ENCODE measurements at places on chromosomes 11 and 22.

DNA sequence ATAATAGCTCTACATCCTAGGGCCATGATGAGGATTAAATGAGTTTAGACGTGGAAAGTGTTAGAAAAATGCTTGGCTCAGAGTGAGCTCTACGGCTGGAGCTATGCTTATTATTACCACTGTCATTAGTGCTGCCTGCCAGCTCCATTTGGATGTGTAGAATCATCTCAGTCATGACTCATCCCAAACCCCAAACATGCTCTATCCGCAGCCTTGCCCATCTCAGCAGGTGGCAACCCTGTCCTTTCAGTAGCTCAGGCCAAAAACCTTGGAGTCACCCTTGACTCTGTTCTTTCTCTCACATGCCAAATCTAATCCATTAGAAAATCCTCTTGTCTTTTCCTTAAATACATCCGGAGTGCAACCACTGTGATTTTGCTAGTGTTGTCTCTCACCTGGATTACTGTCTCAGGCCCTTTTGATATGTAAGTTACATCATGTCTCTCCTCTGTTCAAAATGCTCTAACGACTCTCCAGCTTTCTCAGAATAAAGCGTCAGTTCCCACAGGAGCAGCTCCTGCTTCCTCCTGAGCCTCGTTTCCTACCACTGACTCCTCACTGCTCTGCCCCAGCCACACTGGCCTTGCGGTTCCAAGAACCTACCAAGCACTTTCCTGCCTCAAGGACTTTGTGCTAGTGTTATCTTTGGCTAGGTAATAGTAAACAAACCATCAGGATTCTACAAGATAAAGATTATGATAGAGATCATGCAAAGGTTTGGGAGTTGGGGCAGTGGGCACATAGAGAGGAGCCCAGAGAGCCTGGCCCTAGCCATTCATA is 10.5 kb upstream of the CHRM1 start:
- no peak for DNase-seq

- no peak for DNase-seq
Observed at GRCh38 chr11:76669901-76670484, 554 bp downstream of the LRRC32 start.

- DNase-seq, result no peak
Observed at GRCh38 chr11:29782447-29782846, 234.4 kb downstream of the KCNA4 start.

DNA sequence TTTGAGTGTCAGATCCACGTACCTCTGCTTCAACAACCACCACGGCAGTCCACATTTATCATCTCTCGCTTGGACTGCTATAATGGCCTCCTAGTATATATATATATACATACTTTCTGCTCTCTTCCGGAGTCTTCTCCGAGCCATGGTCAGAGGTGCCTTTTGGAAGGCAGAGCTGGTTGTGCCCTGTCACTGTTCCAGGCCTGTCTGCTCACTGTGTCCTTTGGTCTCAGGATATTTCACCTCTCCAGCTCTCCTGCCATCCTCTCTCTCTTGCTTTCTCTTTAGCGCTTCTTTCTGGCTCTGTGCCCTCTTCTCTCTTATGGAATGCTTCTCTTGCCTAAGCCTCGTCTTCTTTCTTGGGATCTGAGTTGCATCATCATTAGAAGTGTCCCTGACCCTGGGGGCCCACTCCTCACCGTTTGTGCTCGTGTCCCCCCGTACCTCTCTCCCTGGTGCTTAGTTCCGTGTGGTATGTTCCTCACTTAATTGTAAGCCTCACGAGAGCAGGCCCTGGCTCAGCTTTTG is 86.1 kb upstream of the RASSF10 start:
- DNase-seq, result no peak

- DNase-seq, result no peak
Observed at GRCh38 chr11:62439785-62440602, 21.2 kb downstream of the SCGB1A1 start.

DNA sequence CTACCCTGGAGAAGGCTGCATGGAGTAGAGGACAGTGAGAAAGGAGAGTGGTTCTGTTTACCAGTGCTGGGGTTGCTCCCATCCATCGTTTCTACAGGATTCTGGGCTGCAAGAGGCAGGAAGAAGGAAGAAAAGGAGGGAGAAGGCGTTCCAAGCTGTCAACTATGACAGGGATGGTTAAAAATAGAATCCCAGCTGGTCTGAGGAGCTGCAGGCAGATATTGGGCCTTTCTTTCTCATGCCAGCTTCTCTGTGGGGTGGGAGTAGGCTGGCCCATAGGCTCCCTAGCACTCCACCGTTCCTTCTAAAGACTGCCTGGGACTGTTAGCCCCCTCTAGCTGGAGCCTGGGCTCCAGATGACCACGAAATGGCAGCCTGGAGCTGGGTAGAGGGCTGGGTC is 13.6 kb downstream of the CCKBR start:
- DNase-seq, result no peak

- DNase-seq, result peak; percentile 68
Observed at GRCh38 chr11:44950625-44951476, at the start of gene TP53I11. TSS of gene TP53I11 (minus strand) at chr11:44950883. CDS start at chr11:44938335, 12,548 bp downstream.

- no peak for DNase-seq
Observed at GRCh38 chr11:10497371-10498021, 42.4 kb downstream of the AMPD3 start.

- DNase-seq, result no peak
Observed at GRCh38 chr22:42906605-42907348, 49.7 kb upstream of the ARFGAP3 start.

- DNase-seq, result no peak
Observed at GRCh38 chr11:84383576-84383975, 1097.4 kb upstream of the CCDC90B start.

GRCh38 chr11:33448461-33449130 is 191.4 kb downstream of the HIPK3 start:
- no peak for DNase-seq

GRCh38 chr11:65615950-65616574 is 486 bp downstream of the PCNX3 start:
- DNase-seq, result no peak

DNA sequence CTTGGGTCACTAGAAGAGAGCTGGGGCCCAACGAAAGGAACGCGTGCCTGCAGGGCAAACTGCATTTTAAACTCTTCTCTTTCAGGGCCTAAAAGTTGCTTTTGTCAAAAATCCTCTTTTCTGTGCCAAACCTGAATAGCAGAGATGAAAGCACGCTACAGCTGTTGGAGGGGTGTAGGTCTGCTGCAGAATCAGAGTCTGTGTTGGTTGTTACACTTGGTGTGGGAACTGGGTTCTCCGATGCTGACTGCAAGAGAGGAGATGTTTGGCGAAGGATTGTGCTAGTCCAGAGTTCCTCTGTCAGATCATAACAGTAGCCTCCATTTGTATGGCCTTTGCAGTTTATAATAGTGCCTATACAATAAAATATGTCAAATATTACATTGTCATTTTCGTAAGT is 41.8 kb downstream of the BARX2 start:
- no peak for DNase-seq

GRCh38 chr22:50473088-50473487 is 1.7 kb downstream of the SBF1 start:
- no peak for DNase-seq

DNA sequence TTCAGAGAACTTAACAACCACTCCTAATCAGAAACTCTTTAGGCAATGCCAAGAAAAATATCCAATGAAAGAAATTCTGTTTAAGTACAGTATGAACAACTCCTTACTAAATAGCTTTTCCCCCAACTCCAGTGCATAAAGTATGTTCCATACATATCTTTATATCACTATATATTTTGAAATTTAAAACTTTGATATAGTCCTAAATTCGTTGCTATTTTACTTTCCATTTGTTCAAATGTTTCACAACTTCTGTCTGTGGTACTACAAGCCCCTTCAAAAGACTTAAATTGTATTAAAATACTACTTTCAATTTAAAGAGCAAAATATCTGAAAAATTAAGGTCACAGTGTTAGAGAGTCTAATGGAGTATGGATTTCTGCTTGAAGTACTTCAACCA is 52.6 kb downstream of the STK33 start:
- no peak for DNase-seq

DNA sequence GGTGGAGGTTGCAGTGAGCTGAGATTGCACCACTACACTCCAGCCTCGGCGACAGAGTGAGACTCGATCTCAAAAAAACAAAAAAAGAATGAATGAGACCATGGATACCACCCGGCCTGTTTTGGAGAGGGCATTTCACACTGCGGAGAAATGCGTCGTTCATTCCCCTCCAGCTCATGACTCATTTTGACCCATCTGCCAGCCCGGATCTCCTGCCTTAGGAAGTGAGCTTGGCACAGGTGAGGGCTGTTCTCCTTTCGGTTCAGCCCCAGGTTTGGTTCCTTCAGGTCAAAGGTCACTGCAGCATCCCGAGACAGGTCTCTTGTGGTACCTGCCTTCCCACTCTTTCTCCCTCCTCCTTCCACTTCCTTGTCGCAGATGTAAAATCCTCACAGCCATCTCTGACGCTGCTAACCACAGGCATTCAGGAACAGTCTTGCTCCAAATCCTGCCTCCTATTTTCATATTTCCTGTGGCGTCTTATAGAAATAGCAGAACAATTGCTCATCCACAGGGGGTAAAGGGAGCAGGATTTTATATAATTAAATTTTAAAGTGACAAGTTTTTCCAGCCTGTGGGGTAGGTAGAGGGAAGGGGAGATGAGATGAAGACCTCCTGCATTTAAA is 517.9 kb downstream of the NTM start:
- no peak for DNase-seq

DNA sequence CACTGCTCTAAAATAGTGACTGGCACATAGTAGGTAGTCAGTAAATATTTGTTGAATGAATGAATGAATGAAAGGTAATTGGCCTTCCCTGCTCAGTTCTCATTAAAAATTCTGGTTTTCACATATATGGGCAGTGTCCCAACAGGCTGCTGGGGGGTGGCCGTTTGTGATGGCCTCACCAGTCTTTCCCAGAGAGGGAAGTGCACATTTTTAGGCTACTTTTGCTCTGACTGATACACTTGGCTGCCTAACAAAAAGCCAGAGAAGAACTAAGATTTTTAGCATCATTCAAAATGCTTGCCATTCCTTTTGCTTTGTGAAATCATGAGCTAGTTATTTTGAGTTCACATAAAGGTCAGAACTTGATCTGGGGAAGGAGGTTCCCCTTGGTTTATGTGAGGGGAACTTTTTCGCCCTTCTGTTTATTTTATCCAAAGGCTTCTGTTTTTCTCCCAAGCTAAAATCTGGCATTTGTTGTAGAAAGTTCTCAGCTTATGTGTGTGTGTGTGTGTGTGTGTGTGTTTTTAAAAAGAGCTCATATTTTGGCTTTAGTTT is 83.1 kb downstream of the PTPRJ start:
- DNase-seq, result no peak

DNA sequence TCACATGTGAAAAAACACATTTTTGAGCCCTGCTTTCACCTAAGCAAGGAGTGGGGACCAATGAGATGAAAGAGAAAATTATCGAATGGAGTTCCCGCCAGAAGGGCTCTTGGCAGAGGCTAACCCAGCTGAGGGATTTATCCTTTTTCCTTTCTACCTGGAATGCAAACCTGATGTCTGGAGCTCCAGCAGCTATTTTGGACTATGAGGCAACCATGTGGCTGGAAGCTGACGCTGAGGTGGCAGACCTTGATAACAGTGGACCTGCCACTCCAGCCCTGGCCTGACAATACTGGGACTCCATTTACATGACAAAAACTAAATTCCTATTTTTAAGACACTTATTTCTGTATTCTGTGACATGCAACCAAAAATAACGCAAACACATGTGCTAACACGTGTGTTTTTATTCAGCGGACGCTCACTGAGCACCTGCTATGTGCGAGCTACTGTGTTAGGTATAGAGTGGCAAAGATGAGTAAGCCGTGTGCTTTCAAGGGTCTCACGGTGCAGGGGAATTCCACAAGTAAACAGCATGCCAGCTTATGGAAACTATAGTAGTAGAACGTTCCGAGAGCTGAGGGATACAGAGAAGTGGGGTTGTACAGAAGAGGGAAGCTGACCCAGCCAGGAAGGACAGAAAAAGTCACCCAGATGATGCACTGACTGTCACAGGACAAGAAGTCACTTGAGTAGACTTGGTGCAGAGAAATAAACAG is 19.1 kb upstream of the ISX start:
- no peak for DNase-seq

DNA sequence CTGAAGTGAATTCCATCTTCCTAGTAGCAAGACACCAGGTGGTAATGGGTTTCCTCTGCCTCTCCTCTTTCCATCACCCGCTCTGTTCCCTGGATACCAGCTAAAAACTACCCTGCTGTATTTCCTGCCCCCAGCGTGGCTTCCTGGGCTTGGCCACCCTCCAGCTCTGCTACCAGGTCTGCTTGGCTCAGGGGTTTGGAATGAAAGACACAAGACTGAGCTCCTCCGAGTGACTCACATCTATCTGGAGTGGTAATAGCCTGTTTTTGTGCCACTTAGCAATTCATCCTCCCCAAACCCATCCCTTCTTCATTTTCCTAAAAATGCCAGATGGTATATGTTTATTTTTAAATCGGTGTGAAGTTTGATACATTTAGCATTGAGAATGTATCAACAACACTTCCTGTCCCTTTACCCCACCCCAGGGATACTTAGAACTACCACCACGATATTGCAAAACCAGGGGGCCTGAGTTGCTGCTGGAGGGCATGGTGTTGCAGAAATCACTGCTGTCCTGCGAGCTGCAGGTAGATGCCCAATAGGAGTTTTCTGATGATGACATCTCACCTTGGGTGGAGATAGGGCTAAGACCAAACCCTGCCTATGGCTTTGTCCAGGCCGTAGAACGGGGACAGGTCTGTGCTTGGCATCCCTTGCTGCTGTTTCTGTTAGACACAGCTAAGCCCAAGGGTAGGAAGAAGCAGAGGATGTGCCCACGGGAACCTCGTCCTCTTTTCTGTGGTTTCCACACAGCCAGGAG is 7.5 kb upstream of the MICAL3 start:
- no peak for DNase-seq

GRCh38 chr11:2432628-2433071 is 11.7 kb downstream of the TRPM5 start:
- DNase-seq, result no peak

DNA sequence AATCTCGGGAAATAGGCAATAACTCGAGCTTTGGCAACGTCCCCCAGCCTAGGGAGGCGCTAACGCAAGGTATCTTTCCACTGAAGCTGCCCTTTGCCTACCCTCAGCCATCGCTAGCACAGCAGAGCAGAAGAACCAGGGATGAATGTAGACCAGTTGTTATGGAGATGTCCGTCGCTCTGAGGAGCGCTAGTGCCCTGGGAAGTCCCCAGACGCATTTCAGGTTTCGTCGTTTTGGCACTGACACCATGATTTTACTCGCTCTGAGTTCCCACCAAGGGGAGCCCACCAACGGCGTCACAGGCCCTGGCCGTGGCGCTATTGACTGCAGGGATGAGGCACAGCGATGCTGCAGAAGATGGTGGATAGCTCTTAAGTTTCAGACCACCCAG is 22.7 kb upstream of the BDNF start:
- DNase-seq, result no peak

All from neural crest cell (in vitro differentiated cells).